ENCODE measurements at places on chromosomes 4 and X.

DNA sequence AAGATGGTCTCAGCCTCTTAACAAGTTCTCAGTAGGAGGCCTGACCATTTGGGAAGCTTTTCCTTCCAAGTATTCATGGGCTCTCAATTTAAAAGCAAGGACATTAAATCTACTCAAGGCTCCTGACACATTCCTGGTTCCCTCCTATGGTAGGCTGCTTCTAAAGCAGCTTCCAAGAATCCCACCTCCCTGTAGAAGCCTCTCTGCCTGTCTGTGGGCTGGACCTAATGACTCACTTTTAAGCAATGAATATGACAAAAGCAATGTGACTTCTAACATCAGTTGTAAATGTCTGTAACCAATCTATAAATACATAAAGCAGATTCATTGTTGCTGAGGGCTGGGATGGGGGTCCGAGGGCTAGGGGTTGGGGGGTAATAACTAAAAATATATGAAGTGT is 99.5 kb upstream of the FAM9B start:
- no peak for DNase-seq

- DNase-seq, result no peak
Measured at GRCh38 chrX:21375708-21376009, 1.4 kb downstream of the CNKSR2 start.

DNA sequence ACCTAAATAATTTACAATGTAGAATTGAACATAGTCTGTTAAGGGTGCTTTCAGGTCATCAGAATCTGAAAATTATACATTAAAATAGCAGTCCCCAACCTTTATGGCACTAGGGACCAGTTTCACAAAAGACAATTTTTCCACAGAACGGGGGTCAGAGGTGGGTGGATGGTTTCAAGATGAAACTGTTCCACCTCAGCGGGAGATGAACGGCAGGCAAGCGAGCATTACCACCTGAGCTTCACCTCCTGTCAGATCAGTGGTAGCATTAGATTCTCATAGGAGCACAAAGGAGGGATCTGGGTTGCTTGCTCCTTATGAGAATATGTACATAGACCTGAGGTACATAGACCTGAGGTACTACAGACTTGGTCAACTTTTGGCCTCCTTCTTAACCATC is 29.0 kb downstream of the LRBA start:
- no peak for DNase-seq

DNA sequence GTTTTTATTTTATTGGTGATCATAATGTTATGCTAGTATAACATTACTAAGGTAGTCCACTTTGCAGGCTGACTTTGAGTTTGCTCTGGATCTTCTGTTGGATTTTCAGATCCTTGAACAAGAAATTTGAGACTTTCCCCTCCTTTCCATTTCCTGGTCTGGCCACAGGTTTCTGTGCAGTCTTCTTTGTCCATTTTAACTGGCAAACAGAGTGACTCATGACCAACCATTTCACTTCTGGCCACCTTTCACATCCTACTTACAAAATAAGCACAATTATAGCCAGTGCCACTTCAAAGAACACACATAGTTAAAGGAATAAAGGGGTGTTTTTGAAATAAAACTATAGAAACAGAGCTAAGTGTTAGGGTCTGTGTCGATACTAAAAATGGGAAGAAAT is 8.4 kb downstream of the ANK2 start:
- DNase-seq, result no peak

- no peak for DNase-seq
Measured at GRCh38 chr4:7052923-7053715, 9.9 kb downstream of the TADA2B start.

DNA sequence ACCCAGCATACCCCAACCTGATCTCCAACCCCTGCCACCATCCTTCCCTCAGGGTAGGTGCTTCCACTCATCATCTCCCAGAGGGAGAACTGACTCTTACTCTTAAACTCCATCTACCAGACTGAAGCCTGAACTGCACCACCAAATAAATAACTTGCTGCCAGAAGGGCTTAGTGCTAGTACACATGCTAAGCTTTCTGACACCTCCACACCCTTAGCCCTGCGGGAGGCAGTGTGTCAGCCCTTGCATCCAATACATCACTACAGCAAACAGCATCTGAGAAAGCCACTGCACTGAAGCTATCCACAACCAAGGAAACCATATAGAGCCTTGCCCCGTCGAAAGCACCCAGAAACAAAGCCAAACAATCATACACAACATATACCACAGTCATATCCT is 68.6 kb upstream of the MCF2 start:
- DNase-seq, result no peak

DNA sequence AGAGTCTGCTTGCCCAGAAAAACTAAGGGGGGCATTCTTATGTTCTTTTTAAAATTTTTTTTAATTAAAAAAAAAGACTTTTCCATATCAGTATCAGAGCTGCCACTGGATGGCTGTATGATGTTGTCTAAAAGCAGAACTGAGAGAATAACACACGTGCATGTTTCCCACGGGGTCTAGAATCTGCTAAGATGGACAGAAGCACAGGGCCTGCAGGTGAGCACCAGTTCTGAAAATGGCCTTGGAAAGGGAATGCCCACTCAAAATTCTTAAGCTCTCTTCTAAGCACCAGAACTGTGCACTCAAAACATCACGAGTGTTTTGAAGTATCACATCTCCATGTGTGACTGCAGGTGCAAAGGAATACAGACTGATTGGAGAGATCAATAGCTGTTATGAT is 61.1 kb downstream of the ARAP2 start:
- DNase-seq, result no peak

DNA sequence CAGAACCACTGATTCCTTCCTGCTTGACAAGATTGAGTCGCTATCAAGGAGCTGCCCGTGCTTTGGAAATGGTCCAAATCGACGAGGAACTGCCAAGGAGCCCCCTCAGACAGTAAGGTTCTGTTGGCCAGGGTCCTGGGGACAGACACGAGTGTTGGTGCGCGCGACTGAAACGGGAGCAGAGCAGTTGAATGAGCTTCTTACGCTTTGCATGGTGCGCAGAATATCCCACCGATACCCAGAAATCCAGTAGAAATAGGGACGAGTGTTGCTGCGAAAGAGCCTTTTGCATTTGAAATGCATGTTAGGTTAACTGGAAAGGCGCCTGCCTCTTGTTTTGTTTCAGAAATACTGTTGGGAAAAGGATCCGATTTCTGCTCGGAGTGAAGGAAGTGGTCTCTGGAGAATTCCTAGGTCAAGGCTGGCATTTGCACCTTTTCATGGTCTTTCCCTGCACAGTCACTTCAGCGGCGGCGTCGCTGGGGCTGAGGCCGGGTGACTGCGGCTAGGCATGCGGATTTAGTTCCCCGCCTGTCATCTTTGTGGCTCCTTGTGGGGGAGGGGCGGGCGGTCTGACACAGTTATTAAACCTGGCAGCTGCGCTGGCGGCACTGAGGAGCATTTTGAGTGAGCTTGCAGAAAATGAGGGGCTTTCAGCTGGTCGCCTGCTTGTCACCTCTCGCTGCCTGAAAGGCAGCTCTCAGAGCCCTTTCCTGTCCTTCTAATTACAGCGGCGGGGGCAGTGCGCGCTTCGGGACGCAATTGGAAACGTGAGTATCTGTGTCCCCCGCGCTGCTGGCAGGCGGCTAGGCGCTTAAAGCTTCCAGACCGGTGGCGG is 51.5 kb upstream of the TRIM2 start:
- DNase-seq, result peak; percentile 28

DNA sequence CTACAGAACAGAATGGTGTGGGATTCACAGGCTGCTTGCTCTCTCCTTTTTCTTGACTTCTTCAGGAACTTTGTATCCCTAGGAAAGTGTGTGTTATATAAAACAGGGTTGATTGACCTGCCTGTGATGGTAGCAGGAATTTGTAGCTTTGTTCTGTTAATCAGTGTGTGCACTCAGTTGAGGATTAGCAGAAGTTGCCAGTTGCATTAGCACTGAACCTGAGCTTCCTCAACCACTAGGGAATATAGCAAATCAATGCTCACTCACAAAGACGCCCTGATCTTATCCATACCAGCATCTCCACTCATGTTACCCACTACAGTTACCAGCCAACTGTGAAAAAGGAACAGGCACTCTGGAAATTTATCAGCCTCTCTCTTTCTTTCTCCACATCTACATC is 319.1 kb upstream of the EMCN start:
- no peak for DNase-seq

GRCh38 chr4:76175336-76175735 is 27.1 kb upstream of the NUP54 start:
- DNase-seq, result no peak

DNA sequence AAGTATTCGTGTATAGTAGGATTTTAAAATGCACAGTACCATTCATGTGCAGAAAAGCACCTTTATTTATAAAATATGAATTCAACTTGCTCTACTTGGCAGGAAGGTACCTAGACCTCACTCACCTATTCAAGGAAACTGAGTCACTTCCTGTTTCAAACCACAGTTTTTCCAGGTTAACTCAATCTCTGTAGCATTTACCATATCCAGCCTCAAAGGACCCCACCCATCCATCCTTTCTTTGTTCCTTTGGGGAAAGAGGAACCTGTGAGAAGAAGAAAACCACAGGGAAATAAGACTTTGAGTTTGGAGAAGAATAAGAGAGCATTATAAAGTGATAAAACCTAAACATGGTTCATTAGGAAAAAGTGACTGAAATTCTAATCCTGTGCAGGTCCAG is 250.7 kb downstream of the CBR4 start:
- DNase-seq, result no peak

- no peak for DNase-seq
Measured at GRCh38 chrX:28880136-28880535, 292.9 kb downstream of the IL1RAPL1 start.

- no peak for DNase-seq
Measured at GRCh38 chr4:153081006-153081580, 123.2 kb upstream of the TRIM2 start.

GRCh38 chr4:3130201-3130600 is 55.7 kb downstream of the HTT start:
- no peak for DNase-seq

DNA sequence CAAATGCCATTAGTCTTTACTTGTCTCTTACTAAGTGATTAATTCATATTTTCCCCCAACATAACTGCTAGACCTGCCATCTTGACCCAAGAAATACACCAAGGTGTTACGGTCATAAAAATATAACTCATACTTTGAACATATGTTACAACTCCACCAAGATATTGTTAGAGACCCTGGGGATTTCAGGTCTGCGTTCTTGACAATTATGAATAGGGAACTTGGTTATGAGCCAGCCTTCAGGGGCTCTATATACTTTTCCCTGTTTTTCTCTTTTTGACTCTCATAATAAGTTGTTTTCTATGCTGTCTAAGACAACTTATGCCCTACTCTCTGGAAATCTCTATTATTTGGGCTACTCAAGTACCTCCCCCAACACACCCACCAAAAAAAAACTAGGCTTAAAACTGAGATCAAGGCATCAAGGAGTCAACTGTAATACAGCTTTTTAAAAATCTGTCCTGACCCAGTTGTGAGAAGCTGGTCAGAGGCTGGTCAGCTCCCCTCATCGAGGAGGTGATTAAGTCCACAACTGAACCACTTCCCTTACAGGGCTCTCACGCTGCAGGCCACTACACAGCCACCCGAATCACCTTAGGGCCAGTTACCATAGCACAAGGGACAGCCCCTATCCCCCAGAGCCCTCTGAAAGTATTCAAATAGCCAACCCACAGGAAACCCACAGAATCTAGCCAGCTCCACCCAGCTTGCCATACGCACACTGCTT is 10.5 kb upstream of the TLR3 start:
- DNase-seq, result no peak

DNA sequence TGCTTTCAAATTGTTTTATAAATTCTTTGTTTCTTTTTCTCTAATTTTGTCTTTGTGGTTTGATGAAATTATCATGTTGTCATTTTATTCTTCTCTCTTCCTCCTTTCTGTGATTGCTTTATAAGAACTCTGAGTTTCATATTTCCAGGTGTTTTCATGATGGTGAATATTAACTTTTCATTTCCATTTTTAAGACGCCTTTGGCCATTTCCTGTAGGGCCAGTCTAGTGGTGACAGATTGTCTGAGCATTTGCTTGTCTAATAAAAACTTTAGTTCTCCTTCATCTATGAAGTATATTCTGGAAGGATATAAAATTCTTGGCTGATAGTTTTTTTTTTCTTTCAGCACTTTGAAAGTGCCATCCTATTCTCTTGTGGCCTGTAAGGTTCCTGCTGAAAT is 128.1 kb downstream of the FAM13A start:
- no peak for DNase-seq

DNA sequence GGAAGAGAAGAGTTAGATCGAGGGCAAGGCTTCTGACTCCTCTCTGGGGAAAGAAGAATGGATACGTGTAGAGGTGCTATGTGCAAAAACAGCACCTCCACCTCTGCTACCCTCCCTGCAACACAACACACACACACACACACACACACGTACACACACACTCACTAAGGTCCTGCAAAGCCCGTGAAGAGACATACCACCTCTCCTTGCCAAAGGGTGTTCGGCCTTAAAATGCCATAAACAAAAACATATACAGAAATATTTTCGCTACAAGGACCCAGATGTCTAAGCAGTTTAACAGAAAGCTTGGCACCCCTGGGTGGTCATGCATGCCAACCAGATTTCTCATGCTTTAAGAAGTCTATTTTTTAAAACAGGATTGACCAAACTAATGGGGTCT is 1.5 kb downstream of the TIFA start:
- DNase-seq, result no peak
